ENCODE measurements at places on chromosomes 16 and 17.

DNA sequence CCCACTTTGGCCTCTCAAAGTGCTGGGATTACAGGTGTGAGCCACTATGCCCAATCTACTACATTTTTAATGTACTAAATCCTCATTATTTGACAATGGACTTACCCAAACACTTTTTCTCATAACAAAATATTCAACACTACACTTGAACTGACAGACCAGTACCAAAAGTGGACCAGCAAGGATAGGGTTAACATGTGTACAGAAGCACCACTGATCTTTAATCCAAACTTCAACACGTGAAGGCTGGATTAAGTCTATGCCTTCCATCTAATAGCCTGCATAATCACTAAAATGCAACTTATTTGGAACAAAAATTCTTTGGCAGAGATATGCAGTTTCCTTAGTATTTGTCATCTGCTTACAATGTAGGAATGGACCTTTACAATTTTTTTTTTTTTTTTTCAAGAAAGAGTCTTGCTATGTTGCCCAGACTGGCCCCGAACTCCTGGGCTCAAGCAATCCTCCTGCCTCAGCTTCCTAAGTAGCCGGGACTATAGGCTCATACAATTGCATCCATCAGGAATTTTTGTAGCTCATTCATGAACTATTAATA lies 60.0 kb upstream of the BCAR1 start:
- DNase-seq: no peak

- no peak for DNase-seq
Measured at GRCh38 chr16:2819179-2819938, 2.3 kb downstream of the PRSS21 start.

GRCh38 chr16:67451061-67451703 lies 20.3 kb downstream of the HSD11B2 start:
- no peak for DNase-seq

GRCh38 chr17:55612691-55613141 lies 101.5 kb upstream of the SMIM36 start:
- DNase-seq: no peak

DNA sequence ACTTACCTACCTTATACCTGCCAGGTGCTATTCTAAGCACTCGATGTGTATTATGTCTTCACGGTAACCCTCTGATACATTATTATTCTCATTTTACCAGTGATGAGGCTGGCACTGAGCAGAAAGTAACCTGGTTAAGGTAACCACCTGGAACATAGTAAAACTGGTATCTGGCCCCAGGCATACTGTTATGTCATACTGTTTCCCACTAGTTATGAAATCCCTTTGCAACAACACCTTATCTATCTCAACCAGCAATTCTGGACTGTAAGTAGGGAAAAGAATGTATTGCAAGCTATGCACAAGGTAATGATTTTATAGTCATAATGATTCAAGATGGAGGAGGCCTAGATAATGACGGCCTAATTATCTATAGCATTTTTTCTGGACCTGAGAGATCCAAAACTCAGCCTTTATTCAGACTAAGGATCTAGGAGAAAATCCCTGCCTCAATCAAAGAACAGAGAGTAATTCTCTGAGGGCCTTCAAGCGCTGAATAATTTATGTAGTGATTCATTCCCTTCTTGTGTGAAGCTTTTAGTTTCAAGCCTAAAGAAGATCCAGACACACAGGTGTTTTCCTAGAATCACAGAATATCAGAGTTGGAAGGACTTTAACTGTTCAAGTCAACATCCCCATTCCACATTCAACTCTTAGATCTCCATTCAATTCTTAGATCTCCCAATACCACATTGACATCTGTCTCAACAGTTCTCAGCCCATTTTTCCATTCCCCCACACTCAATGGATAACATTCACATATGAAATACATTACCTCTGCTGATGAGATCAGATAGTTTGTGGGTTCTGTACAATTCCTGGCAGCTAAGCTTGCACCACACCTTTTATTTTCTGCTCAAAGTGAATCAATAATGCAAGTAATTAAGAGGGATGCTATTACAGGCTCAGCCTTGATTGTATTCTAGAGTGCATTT lies 14.9 kb upstream of the MMD start:
- DNase-seq: no peak
